Aorta (tissue), 5 donors: ENCODE measurements at places on chromosomes 3 and 15. TPM values are rescaled to one million over a fixed set of nuclear protein-coding genes. Genes with fewer than 3 reads are reported as not detected.
A peak's percentile ranks its signal among the peaks of the same experiment; 100 is the strongest.

LMAN1L gene
- polyA plus RNA-seq, result not detected

DNA sequence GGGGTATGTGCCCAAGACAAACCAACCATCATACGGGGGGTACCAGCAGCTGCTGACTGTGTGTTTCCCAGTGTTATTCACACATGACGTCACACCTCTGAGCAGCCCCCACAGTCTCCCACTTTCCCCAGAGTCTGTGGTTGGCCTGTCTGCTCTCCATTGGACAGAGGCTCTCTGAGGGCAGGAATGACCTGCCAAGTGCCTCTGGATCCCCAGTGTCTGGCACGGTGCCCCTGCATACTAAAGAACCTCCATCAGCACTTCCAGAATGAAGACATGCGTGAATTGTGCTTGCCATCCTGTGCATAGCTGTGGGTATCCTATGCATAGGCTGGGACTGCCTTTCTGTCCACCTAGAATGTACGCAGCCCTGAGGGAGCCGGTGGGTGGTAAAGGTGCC is 3.5 kb upstream of the CCDC9B start:
- H3K27me3 ChIP-seq, result no peaks in the 10 kb centered on the region
- DNase-seq, result no peak
- peak overlapping the region; percentile 89 for H3K27ac ChIP-seq
- no peaks in the 10 kb centered on the region for H3K4me1 ChIP-seq

DNA sequence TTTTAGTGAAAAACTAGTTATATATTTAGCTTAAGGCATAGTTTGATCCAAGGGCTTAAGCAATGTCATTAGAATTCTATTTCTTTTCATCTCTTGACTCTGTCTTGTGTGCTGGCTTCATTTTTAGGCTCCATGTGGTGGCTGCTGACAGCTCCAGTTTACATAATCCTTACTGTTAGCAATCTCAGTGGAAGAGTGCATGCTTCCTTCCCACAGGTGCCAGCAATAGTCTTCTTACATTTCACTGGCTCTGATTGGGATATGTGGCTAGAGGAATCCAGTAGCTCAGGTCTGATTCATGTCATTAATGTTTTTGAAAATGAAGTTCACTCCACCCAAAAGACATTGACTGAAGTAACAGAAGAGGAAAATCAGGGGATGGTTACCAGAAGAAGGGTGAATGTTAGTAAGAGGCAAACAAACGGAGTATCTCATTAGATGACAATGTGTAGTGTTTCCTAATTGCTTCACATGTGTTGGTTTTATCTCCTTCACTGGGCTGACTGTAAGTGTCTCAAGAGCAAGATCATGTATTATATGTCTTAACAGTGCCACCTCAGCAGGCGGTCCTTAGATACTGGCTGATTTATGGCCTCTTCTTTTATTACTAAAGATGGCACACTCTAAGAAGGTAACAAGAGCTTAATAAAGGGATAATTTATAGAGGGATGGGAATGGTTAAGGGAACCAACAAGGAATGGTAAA is 25.6 kb upstream of the TCF12 start:
- no peaks in the 10 kb centered on the region for H3K27me3 ChIP-seq
- H3K4me3 ChIP-seq, result no peak overlapping the region
- H3K36me3 ChIP-seq, result no peaks in the 10 kb centered on the region
- H3K4me1 ChIP-seq, result no peaks in the 10 kb centered on the region
- DNase-seq, result no peak

DNA sequence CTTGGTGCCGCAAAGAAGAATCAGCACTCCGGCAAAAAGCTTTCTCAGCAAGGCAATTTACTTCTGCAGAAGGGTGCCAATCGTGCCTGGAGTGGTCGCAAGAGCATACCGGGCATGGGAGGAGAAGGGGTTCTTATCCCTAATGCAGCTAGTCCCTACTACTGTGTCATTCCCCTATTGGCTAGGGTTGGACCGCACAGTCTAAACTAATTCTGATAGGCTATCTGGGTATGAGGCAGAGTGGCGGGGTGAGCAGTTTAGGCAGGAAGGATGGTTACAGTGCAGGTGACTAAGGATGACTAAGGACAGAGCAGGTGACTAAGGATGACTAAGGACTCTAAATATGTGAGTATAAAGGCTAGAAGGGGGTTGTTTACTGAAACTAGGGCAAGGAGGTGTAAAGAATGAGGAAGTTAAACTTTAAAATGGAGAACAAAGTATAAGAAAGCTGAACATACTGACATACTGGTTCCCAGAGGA is 52.9 kb downstream of the PGBD4 start:
- no peak overlapping the region for H3K4me3 ChIP-seq
- no peak for DNase-seq
- H3K27me3 ChIP-seq, result no peaks in the 10 kb centered on the region
- no peaks in the 10 kb centered on the region for H3K4me1 ChIP-seq
- peaks cover 12% of the 10 kb centered on the region for H3K36me3 ChIP-seq
